ENCODE measurements at places on chromosomes 6 and 20. TPM values are rescaled to one million over a fixed set of nuclear protein-coding genes. Genes with fewer than 3 reads are reported as not detected.

ERVFRD-1 gene
- total RNA-seq, result not detected

CBFA2T2 gene
- 20.2 TPM for total RNA-seq

CST2 gene
- total RNA-seq, result not detected

SRMS gene
- total RNA-seq, result not detected

AGER gene
- 0.98 TPM for total RNA-seq

RHAG gene
- total RNA-seq, result 0.49 TPM

TCF19 gene
- total RNA-seq, result 3.4 TPM

ENPP5 gene
- total RNA-seq, result 4.7 TPM

RIPPLY2 gene
- 8.1 TPM for total RNA-seq

EEF1E1 gene
- 19.9 TPM for total RNA-seq

WFDC12 gene
- not detected for total RNA-seq

TMEM244 gene
- 1.2 TPM for total RNA-seq

SMIM13 gene
- total RNA-seq, result 92.9 TPM

SPATA25 gene
- 0.25 TPM for total RNA-seq

KCNQ5 gene
- total RNA-seq, result 17.2 TPM

DACT2 gene
- total RNA-seq, result 1.7 TPM
